CD8-positive, alpha-beta T cell (primary cell): ENCODE measurements at places on chromosomes 5 and 9.

- DNase-seq = no peak
Observed at GRCh38 chr9:137380606-137381005, 42.4 kb downstream of the EXD3 start.

- DNase-seq = no peak
Observed at GRCh38 chr9:79395228-79395627, 176.5 kb upstream of the TLE4 start.

DNA sequence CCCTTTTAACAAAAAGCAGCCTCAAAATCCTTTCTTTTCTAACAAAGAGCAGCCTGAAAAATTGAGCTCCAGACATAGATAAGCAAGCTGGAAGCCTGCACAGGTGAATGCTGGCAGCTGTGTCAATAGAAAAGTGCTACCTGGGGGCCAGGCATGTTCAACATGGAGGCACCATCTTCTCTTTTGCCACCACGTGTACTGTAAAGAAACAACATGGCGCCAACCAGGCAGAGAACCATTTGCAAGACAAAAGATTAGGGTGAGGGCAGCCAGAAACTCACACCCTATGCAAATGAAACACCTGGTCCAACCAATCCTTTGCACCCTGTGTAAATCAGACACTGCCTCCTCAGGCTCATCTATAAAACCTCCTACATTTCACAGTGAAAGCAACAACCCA, 96.0 kb downstream of the ACTL7B start:
- DNase-seq = no peak

- no peak for DNase-seq
Observed at GRCh38 chr5:116583085-116583861, 8.7 kb upstream of the SEMA6A start.

GRCh38 chr9:76756268-76756640, 8.0 kb upstream of the PCA3 start:
- no peak for DNase-seq

DNA sequence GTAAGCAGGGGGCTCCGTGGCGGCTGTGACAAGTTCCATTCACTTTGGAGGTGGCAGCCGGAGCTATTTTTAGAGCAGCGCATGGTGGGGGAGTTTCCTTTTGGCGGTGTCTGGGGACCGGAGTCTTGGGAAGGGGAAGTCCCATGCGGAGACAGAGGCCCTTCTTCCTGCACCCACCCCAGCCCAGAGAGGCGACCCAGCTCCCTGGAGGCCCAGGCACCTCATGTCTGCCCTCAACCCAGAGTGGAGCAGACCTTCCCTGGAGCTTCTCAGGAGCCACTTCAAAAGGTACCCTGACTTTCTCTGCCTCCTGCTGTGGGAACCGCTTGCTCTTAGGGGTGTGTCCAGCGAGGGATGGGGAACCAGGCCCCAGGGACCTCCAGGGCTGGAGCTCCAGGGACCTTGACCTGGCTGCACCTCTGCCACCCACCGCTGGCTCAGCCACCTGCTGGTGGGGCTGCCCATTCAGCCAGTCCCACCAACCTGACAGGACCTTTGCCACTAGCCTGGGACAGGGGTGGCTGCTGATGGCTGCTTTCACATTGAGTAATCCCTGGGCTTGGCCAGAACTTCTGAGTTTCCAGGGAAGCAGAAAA, 34.1 kb downstream of the NEK6 start:
- DNase-seq = no peak

- peak; percentile 22 for DNase-seq
Observed at GRCh38 chr9:21777701-21778100, 24.7 kb upstream of the MTAP start.

DNA sequence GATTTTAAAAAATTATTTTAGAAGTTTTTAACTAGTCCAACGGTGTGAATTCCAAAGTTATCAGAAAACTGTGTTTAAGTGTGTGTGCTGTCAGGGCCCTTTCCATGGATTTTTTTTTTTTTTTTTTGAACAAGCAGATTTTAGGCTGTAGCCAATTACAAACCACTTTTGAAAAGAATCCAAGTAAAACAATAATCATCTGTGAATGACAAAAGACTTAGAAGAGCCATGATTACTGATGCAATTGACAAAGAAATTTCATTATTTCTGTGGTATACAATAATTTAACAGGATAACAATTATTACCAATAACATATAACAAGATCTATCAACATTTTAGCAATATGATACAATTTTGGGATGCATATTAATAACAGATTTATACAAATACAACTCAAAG, 16.2 kb upstream of the PAIP1 start:
- no peak for DNase-seq

- DNase-seq = peak; percentile 14
Observed at GRCh38 chr5:54443270-54443669, 12.2 kb upstream of the HSPB3 start.

DNA sequence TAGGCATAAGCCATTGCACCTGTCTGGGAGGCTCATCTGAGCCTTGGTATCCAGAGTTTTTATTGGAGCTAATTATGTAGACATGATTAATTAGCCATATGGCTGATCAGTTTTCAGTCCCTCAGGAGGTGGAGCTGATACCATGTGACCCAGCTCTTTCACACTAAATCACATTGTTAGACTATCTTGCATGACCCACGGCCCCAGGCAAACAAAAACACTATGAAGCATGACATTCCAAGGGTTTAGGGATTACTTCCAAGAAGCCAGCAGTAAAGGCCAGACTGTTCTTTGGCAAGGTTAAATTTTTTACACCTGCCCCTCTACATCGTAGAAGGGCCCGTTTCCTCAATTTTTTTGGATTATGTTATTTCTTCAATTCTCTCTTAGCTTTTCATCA, 5.0 kb upstream of the C5orf24 start:
- no peak for DNase-seq

DNA sequence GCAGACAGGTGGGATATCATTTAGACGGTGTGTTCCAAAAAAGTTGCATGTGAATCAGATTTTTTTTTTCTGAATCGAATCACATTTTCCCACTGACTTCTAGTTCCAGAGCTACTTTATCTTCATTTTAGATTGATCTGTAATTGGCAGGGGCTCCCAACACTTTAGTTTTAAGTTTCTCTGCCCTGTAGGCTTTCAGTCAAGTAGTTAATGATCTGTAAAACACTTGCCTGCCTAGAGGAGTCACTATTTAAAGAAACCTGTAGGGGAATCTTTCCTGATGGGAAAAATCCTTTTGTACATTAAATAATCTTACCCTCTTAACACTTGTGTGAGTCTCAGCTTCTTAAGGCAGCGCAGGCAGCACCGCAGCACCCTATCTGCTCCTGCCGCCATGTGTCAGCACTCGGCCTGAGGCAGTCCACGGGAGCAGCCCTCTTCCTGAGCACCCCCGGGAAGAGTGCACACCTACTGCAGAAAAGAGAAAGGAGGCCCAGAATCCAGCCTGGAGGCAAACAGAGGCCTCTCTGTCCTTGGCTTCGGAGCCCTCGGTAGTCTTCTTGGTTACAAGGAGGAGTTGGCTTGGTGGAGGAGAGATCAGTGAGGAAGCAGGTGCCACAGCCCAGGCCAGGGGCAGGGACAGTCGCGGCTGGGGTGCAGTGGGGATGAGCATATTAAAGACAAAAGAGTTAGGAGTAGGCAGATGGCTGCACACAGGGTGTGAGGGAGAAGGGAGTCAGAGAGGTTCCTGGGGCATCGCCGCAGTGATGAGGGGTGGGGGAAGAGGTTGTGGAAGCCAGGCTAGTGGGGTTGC, 209.3 kb downstream of the GAPVD1 start:
- no peak for DNase-seq

GRCh38 chr5:163433271-163433670, 4.1 kb upstream of the CCNG1 start:
- DNase-seq = no peak

DNA sequence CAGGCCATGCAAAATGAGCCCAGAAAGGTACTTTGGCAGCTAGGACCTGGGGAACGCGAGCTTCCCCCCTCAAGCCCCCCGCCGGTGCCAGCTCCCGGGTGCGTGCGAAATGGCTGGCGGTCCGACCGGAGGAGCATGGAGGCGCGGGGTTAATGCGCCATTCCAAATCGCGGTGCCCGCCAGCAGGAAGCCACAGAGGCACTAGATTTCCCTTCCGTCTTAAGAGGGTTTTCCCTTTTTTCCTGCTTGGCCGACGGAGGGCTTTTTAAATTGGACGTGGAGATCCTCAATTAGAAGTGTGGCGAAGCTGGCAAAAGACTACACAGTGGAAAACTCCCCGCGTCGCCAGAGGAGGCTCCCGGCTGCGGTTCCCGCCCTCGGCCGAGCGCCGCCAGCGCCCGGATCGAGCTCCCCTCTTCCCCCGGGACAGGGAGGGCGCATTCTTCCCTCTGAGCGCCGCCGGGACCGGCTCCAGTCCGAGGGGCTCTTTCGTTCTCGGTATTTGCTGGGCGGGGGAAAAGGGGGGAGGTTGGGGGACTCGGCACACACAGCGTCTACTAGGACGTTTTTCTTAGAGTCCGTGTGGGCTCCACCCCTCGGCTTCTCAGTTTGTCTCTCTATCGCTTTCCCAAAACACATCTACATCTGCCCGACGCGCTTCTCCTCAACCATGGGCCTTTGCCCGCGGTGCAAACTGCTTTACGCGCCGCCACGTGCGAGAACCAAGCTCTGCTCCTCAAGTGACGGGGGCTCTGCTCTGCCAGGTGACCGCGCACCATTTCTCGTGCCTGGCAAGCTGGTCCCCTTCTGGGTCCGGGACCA, 3.0 kb downstream of the GDNF start:
- no peak for DNase-seq

DNA sequence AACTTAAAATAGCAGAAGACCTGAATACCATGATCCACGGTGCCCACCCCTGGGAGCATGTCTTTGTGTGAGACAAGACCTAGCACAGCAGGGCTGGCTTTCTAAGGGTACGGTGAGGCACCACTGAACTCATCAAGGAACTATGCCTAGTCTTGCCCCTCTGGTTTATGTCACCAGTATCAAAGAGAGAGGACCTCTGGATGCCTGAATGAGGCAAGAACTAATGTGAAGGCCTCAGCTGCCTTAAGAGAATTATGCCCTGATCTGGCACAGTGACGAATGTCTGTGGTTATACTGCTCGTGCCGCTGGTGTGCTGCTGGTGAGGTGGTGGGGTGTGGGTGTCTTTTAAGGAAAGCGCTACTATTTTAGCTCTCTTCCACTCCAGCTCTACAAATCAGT, 23.0 kb downstream of the NREP start:
- DNase-seq = no peak

DNA sequence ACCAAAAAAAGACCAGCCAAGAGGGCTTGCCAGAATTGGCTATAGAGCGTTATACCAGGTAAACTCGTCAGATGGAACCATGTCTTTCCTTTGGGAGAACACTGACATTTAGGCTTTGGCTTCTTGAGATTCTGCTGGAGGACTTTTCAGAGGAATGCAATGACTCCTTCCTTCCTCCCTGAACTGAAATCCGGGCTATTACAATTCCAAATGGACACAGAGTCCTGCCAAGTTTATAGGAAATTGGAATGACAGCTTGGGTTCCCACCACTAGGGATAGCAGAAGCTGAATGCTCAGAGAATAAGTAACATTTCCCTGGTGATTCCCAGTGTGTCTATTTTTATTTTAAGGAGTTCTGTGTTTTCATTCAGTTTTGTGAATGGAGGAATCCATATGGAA, 143.0 kb downstream of the FGF1 start:
- DNase-seq = no peak

- DNase-seq = no peak
Observed at GRCh38 chr5:106601620-106602019, 1069.1 kb downstream of the EFNA5 start.

DNA sequence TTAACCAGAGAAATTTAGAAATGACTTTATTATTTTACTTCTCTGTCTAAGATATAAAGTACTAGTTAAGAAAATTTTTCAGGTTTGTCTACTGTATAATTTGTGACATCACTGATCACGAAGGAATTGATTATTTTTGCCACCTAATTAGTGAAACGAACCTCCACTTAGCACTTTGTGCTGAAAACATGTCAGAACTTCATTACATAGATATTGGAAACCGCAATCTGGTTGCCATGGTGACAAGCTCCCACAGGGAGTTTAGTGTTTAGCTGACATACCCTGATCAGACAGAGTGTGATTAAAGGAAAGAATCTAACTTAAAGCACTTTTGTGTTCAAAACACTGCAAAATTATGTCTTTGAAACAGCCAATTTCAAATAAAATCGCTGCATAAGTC, 668.4 kb upstream of the CCNG1 start:
- DNase-seq = no peak

- DNase-seq = no peak
Observed at GRCh38 chr5:138980441-138980840, 105.3 kb upstream of the LRRTM2 start.

- DNase-seq = no peak
Observed at GRCh38 chr9:134682026-134682425, 40.4 kb downstream of the COL5A1 start.

- DNase-seq = no peak
Observed at GRCh38 chr5:57157666-57158065, 16.2 kb upstream of the GPBP1 start.

GRCh38 chr5:114305402-114306207, 56.3 kb upstream of the KCNN2 start:
- no peak for DNase-seq

GRCh38 chr9:83583151-83584014, 39.6 kb upstream of the IDNK start:
- DNase-seq = peak; percentile 29

DNA sequence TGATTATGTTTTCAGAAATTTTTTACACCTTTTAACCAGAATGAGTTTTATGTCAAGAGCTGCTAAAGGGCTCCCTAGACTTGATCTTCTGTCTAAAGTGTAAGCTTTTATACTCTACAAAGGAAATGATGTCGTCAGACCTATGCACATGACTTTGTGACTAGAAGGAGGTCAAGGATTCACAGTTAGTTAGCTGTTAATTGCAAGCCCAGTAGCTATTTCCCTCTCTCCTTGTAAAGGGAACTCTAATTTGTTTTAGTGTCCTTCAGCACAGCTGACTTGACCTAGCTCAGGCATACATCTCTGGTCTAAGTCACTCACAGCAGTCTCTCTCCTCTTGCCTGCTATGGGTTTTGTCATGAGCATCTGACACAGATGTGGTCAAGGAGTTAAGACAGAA, 173.5 kb upstream of the NREP start:
- DNase-seq = no peak

GRCh38 chr5:120152472-120152871, 311.6 kb upstream of the PRR16 start:
- DNase-seq = no peak

DNA sequence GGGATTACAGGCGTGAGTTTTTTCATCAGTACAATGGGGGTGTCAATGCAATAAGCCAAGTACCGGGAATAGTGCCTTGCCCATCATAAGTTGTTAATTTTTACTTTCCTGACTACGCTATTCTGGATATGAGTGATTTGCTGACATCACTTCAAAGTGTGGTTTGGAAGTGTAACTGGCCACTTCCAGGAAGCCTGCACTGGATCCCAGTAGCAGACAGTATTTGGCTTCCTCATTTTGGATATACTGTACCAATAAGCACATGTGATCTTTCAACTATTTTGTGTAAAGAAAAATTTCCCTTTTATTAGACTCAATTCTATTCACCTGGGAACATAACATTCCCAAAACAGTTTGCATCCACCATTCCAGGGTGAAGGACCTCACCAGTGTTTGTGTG, 417.7 kb upstream of the KLF4 start:
- no peak for DNase-seq

GRCh38 chr9:114855488-114855887, 49.6 kb upstream of the TNFSF15 start:
- no peak for DNase-seq
